ENCODE measurements at places on chromosomes 5 and 9.

DNA sequence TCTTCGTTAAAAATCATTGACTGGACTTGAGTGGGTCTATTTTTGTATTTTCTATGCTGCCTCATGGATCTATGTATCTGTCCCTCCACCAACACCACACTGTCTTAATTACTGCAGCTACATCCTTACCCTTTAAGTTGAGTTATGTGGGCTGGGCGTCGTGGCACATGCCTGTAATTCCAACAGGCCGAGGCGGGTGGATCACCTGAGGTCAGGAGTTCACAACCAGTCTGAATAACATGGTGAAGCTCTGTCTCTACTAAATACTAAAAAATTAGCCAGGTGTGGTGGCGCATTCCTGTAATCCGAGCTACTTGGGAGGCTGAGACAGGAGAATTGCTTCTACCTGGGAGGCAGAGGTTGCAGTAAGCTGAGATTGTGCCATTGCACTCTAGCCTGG, 48.2 kb downstream of the XRCC4 start:
- DNase-seq = no peak

- DNase-seq = no peak
Measured at GRCh38 chr5:177099422-177100093, 12.8 kb downstream of the FGFR4 start.

DNA sequence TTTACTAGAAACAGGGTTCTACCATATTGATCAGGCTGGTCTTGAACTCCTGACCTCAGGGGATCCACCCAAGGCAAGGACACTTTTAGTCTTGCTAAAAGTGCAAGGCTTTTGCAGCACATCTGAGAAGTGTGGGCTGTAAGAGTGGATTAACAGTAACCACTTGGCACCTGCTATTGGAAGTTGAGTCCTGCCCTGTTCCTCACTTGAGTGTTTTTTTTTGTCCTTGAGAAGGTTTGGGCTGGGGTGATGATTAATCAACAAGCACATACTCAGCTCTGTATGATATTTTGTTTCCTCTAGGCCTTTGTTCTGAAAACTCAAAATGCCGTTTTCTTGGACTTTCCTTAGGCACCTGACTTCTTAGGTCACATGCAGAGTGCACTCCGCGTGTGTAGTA, 37.4 kb downstream of the SNX30 start:
- no peak for DNase-seq

DNA sequence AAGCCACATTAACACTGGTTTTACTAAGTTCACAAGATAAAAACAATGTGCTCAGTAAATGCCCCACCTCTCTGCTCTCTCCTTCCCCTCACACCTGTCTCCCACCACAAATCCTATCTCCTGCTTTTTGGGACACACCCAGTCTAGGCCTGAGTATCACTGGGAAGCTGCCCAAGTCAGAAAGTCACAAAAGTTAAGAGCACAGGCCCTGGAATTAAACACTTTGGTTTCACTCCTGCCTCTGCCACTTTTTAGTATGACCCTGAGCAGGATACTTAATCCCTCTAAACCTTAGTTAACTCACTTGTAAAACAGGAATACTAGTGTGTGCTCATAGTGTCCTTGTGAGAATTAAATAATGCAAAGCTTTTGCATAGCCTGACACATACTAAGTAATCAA, 11.3 kb downstream of the C5 start:
- DNase-seq = no peak

GRCh38 chr5:91098541-91098940, 284.6 kb downstream of the ARRDC3 start:
- no peak for DNase-seq

DNA sequence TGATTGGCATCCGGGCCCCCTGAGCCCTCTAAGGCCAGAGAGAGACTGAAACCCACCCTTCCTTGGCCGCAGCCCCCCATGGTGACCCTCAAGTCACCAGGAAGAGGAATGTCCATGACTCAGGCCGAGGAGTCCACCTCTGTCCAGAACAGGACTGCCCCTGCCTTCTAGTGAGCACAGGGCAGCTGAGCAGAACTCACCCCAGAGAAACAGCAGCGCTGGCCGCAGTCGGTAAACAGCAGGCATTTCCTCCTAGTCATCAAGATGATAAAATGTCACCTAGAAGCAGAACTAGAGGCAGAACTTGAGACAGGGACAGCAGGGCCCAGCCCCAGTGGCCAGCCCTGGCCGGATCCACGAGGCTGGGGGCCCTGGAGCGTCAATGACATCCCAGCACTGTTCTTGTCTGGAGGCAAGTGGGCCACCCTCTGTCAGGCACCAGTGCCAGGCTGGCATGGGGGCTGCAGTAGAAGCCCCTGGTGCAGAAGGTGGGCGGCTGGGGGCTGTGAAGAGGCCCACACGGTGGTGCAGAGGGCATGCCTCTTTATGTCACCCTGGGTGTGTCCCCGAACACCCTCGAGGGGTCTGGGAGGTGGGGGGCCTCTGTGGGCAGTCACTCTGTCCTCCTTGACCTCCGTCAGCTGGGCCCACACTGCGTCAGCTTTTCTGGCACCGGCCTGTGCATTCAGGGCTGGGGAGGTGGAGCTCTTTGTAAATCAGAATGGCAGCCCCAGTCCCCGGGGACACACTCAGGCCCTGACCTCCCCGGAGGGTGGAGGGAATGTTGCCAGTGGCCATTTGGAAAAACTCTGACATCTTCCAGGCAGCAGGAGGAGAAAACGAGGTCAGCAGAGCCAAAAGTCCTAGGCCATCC, 83.0 kb downstream of the NTNG2 start:
- no peak for DNase-seq

GRCh38 chr9:114472765-114473446, 32.4 kb downstream of the WHRN start:
- no peak for DNase-seq

- no peak for DNase-seq
Measured at GRCh38 chr5:96079075-96079474, 117.4 kb upstream of the ELL2 start.

- no peak for DNase-seq
Measured at GRCh38 chr9:3931996-3932906, 367.6 kb downstream of the GLIS3 start.

DNA sequence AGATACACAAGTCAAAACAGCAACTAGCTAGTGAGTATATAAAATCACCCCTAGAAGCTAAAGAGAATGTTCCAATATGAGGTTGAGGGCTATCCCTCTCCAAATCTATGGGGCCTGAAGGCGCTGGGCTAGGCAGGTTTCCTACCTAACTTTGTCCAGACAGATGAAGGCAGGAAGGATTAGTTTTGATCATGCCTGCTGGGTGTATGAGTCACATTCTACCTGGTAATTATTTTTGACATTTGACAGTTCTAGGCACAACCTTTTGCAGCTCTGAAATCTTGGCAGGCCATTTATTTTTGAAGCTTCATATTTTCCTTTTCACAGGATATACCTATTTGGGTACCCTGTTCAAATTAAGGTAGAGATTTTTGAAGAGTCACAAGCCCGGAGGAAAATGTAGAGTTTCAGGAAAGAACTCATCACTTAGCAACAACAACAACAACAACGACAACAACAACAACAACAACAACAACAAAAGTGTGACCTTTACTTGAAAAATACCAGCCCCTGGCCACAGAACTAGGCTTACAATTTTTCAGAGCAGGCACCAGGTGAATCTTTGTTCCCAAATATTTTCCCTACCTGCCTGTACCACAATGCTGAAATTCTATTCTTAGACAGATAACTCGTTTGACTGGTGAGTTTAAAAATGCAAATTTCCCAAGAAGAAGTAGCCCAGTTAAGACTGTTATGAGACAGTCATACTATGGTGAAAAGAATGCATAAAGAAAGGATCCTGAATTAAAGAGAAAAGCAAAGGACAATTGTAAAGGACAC, 175.5 kb upstream of the TUT7 start:
- DNase-seq = no peak

DNA sequence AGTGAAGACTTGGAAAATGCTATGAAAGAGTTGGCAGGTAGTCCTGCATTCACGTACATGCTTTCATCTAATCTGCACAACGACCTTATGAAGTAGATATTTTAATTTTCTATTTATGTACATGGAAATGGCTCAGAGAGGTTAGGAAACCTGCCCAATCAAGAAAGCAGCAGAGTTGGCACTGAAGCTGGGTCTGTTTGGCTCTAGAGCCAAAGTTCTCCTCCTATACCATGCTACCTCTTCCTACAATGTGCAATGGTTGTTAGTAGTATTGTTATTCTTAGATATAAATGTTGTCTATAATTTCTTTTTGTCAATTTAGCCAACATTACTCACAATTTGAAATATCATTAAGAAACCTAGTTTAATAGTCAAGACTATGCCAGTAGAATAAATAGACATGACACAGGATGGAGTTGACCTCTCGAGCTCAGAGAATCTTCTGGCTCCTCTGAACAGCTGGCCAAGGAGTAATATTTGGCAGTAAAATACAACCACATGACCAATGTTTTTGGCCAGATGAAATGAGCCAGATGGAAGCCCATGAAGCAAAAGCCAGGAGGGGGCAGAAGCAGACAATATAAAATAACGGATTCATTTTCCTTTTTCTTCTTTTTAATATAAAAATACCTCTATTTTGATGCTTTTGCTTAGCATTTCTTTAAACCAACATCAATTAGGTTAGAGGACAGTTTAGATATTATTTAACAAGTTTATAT, 542.3 kb downstream of the PDE4D start:
- no peak for DNase-seq
